Activated CD8-positive, alpha-beta memory T cell treated with anti-CD3 and anti-CD28 coated beads, Interleukin-2, amount 10 ng/mL, durations not matched to agents 7 days and 5 days (primary cell): ENCODE measurements at places on chromosomes 12 and 14. TPM values are rescaled to one million over a fixed set of nuclear protein-coding genes. Genes with fewer than 3 reads are reported as not detected.

The POTEM gene
- total RNA-seq: not detected

The CLEC9A gene
- not detected for total RNA-seq

The TRIP11 gene
- 47.4 TPM for total RNA-seq

The ARHGAP9 gene
- 234 TPM for total RNA-seq

The USP44 gene
- 11.1 TPM for total RNA-seq

The PPP1R13B gene
- total RNA-seq: 11.7 TPM

The C3AR1 gene
- total RNA-seq: 10.7 TPM

The MSI1 gene
- total RNA-seq: not detected
